ENCODE measurements at places on chromosomes 13 and 19. TPM values are rescaled to one million over a fixed set of nuclear protein-coding genes. Genes with fewer than 3 reads are reported as not detected.

The MBD3L3 gene
- 1.3 TPM for total RNA-seq

DNA sequence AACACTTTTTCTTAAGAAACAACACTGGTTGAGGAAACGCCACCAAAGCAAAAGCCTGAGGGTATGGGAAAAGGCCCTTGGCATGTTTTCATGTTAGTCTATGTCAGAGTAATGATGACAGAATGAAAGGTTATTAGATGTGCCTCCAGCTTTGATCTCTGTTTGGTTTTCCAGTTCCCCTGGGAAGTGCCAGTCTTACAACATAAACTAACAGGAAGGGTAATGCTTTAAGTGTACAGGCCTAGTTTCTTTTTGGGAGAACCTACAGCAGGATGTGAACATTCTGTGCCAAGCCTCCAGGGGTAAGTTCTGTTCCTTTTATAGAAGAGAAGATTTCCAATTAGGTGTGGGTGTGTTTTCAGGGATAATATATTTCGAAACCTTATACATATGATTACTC, 121.7 kb downstream of the FNDC3A start:
- H3K4me1 ChIP-seq = peaks cover 26% of the 10 kb centered on the region
- H3K27me3 ChIP-seq = no peaks in the 10 kb centered on the region
- no peak overlapping the region for H3K27ac ChIP-seq
- peak overlapping the region; percentile 3 for H3K4me3 ChIP-seq
- DNase-seq = no peak

The S1PR5 gene
- total RNA-seq = not detected

The LATS2 gene
- 2.2 TPM for total RNA-seq

DNA sequence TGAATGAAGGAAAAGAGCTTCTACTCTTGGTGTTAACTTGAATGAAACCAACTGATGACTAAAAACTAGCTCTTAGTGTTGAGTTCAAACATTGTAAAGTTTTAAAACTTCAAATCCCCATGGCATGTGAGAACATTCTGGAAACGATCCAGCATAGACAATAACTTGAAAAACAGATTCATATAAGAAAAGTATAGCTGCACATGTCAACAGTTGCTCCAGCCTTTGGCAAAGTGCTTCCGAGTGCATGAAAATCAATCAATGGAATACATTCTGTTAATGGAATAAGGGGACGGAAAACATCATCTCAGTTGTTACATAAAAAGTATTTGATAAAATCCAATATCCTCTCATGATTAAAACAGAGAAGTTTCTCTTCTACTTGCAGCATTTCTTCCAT, 89.8 kb downstream of the MBNL2 start:
- peaks cover 45% of the 10 kb centered on the region for H3K4me1 ChIP-seq
- no peak overlapping the region for H3K27ac ChIP-seq
- H3K36me3 ChIP-seq = peaks cover 4% of the 10 kb centered on the region
- peaks cover 6% of the 10 kb centered on the region for H3K27me3 ChIP-seq

The VSTM2B gene
- total RNA-seq = 16.6 TPM

The ANGPTL4 gene
- total RNA-seq = 0.51 TPM

DNA sequence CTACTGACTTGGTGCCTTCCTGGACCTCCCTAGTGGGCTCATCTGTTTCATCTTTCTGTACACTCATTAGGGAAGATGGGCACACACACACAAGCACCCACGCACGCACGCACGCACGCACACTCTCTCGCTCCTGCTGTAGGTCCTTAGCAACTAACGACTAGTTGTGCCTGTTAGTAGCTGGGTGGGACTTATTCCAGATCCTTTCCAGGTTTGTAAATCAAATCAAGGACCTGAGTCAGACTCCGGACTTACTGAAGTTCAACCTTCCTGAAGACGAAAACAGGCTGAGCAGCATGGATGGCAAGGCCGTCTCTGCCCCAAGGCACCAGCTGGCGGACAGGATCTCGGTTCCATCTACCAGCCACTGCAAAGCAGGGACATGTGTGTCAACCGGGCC, 76.2 kb downstream of the SLC15A1 start:
- no peak overlapping the region for H3K27ac ChIP-seq
- DNase-seq = no peak
- no peak overlapping the region for H3K4me3 ChIP-seq
- no peaks in the 10 kb centered on the region for H3K36me3 ChIP-seq
- H3K4me1 ChIP-seq = peaks cover 1% of the 10 kb centered on the region

DNA sequence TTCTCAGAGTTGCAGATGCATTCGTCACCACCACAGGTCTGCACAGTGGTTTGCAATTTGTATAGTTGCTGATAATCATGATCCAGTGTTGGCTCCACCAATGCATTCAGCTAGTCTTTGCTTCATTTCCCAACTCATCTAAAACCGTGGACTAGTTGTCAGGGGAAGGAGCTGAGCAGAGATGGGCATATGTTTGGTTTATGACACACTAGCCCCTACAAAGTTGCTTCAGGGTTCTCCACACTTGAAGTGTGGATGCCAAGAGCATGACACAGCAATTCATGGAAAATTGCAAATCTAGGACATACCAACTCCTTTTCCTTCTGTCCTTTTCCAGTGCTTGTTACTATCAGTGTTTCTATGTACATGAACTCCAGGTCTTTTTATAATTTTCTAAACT, 168.0 kb downstream of the TNFSF13B start:
- no peak overlapping the region for H3K4me3 ChIP-seq
- DNase-seq = no peak
- peaks cover 39% of the 10 kb centered on the region for H3K4me1 ChIP-seq
- no peaks in the 10 kb centered on the region for H3K36me3 ChIP-seq
- peak overlapping the region; percentile 84 for H3K27ac ChIP-seq

The SIAH3 gene
- total RNA-seq = 1.2 TPM

Data from glutamatergic neuron (in vitro differentiated cells).